ENCODE measurements at places on chromosomes 1 and 21.

- DNase-seq = no peak
Observed at GRCh38 chr1:235357485-235358373, 9.5 kb upstream of the TBCE start.

GRCh38 chr1:35350872-35351271 is 82.4 kb downstream of the ZMYM4 start:
- DNase-seq = no peak

DNA sequence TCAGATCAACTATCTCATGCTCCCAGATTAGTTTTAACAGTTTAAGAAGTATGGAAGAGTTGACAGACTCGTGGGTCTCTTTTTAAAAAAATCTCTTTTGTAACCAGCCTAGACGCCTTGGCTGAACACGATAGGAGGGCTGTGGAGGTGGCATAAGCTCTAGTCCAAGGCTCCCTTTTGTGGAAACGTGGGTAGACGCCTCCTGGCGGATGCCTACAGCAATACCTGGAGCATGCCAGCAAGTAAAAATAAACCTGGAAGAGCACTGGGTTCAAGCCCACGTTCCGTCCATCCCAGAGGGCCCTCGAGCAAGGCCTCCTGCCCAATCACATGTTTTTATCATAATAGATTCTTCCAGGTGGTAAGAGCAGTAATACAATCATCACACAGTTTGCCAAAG is 87.9 kb downstream of the RGS7 start:
- no peak for DNase-seq

GRCh38 chr1:52899445-52899894 is 22.1 kb downstream of the ECHDC2 start:
- DNase-seq = no peak

GRCh38 chr1:23964790-23965740 is 5.4 kb downstream of the PNRC2 start:
- peak; percentile 61 for DNase-seq

DNA sequence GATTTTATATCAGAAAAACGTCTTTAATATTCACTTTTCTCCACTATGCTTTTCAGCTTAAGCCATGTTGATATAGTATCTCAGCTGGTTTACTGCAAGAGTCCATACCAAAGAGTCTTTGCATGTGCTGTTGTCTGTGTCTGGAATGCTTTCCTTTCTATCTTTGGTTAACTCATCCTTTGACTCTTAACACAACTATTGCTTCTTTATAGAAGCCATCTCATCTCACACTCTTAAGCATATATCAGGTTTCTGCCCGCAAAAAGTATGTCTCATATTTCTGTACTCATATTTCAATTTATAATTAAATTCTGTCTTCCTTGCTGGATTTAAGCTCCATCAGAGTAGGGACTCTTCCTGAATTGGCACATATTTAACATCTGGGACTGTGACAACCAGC is 220.9 kb upstream of the KCNK2 start:
- peak; percentile 77 for DNase-seq

DNA sequence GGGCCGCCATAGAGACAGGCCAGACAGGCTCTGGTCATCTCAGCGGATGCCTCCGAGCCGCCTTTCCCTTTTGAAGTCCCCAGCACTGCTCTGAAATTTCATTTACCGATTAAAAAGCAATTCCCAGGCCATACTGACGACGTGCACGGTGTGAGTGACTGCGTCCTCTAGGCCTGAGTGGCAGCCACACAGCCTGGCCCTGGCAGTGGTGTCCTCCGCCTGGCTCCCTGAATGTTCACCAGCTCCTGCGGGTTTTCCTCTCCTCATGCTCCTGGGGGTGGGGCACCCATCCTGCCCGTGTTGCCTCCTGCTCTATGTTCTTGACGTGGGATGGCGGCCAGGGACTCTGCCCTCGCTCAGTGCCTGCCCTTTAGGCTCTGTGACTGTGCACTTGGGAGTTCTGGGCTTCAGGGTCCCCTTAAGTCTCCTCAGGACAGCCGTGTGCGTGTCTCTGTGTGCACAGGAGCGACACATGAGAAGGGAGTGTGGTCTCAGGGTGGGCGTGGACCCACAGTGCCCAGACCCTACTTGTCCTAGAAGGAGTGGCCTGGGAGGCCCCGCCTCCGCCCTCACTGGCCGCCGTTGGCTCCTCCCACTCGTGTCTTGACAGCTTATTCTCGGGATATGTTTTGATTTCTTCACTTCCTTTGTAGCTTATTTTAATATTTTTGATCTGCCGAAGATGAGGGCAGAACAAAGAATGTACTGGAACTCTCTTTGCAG is 3.6 kb downstream of the SKI start:
- DNase-seq = peak; percentile 81

GRCh38 chr1:75170011-75170410 is 35.8 kb downstream of the LHX8 start:
- DNase-seq = no peak

DNA sequence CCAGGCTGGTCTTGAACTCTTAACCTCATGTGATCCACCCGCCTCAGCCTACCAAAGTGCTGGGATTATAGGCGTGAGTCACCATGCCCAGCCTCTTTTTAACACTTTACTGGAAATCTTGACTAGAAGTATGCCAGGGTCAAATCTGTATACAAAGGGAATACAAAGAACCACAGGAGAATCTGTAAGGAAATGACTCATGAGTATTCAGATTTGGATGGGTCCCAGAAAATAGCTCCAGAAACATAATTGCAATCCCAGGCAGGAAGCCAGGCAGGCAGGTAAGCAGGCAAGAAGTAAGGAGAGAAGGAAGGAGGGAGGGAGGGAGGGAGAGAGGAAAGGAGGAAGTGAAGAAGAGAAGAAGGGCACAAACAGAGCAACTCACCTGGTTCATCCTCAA is 22.8 kb upstream of the TIAM1 start:
- DNase-seq = peak; percentile 86

- DNase-seq = no peak
Observed at GRCh38 chr1:48495166-48495565, 23.2 kb upstream of the SPATA6 start.

DNA sequence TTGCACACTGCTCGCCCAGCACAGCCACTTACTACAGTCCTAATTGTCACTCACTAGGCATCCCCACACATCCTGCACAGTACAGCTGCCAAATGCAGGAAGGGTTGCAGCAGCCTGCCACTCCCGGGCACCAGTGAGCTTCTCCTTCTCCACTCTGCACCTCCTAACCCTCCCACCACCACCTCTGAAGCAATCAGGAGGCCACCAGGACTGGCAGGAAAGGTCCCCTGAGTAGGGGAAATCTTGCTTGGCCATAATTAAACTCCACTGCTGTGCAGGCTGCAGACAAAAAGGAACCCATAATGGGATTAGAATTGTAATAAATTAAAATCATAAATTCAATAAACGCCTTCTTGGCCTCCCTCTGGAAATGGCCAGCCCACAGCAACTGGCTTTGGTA is 31.8 kb downstream of the FBXO2 start:
- no peak for DNase-seq

DNA sequence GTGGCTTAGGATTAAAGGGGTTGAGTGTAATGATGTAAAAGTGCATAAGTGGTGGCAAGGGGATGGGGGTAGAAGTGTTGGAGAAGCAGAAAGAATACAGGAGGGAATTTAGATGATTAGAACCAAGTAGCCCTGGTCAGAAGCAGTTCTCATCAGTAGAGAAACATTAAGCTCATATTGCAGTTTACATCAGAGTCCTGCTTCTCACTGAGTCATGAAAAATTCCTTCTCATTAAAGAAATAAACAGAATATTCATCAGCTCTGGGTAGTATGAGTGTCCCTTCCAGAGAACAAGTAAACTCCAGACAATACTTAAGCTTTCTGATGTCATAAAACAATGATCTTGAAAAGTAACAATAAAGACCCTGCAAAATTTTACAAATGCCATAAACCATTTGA is 36.5 kb downstream of the LRRIQ3 start:
- peak; percentile 87 for DNase-seq
